ENCODE measurements at places on chromosomes 7 and 10.

- DNase-seq, result no peak
Observed at GRCh38 chr7:30613366-30614325, 19.0 kb downstream of the GARS1 start.

- DNase-seq, result no peak
Observed at GRCh38 chr7:28847176-28847575, 111.0 kb downstream of the TRIL start.

GRCh38 chr10:47115322-47115721 is 184.7 kb upstream of the GDF10 start:
- DNase-seq, result no peak

DNA sequence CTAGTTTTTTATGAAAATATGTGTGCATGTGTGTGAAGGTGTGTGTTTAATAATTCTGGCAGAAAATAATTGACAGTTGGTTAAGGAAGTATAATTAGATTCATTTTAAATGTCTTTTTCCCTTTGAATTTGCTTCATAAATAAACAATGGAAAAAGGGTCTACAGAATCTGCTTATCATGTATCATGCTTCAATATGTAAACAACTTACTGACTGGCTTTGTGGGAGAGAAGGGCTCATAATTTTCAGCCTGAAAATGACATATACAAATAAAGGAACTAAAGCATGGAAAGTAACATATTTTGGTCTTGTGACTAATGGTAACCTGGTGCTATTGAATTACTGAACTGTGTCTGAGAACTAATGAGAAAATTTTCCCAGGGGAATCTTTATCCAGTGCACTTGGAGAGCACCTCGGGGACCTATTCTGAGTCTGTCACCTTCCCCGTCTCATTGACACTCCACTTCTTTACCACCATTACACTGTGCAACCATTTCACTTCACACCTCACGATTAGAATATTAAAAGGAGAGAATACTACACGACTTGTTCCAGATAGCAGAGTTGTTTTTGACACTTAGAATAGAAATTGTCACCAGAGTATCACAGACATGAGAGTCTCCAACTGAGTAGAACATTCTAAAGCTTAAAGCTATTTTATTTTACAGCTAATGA is 298.6 kb downstream of the TFEC start:
- no peak for DNase-seq

DNA sequence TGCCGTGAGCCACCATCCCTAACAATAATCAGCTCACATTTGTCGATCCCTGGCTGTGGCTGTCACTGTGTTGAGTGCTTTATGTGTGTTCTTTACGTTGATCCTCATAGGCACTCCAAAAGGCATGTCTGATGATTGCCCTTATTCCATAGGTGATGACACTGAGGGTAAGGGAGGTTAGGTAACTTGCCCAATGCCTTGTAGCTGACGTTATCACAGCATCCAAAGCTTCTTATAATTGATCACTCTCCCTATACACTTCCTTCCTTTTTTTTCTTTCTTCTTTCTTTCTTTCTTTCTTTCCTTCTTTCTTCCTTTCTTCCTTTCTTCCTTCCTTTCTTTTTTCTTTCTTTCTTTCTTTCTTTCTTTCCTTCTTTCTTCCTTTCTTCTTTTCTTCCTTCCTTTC is 41.9 kb upstream of the SMARCD3 start:
- DNase-seq, result no peak

DNA sequence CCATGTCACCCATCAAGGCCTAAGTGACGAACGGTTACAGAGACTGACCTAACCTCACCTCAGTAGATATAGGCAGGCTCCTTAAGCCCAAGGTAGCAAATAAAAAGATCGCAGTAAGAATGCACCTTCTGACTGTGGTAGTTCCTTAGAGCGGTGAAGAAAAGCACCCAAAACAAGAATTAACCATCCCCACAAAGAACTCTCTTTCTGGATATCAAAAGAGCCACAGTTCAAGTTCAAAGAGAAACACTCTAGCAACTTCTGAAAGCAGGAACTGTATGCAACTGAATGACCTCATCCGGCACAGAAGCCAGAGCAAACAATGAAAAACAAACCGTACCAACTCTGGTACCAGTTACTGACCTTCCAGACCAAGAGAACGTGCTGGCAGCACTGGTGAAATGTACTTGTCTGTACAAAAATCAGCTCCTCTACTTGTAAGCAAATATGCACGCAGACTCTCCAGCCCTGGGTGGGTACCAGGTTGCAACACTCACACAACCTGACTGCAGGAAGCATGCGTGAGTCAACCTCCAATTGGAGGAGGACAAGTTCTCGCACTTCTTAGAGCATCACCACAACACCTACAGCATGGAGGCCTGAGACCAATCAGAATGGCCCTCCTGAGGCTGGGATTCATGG is 202.7 kb downstream of the FAM107B start:
- no peak for DNase-seq

GRCh38 chr10:107585630-107586029 is 421.1 kb upstream of the SORCS1 start:
- no peak for DNase-seq

- DNase-seq, result no peak
Observed at GRCh38 chr7:732556-732955, 5.5 kb upstream of the PRKAR1B start.

Data from activated CD8-positive, alpha-beta memory T cell treated with anti-CD3 and anti-CD28 coated beads, Interleukin-2, amount 50 U/mL, for 48 hours (primary cell).